ENCODE measurements at places on chromosomes 2 and 18.

GRCh38 chr18:69944436-69944835 is 3.2 kb downstream of the CD226 start:
- DNase-seq: no peak

DNA sequence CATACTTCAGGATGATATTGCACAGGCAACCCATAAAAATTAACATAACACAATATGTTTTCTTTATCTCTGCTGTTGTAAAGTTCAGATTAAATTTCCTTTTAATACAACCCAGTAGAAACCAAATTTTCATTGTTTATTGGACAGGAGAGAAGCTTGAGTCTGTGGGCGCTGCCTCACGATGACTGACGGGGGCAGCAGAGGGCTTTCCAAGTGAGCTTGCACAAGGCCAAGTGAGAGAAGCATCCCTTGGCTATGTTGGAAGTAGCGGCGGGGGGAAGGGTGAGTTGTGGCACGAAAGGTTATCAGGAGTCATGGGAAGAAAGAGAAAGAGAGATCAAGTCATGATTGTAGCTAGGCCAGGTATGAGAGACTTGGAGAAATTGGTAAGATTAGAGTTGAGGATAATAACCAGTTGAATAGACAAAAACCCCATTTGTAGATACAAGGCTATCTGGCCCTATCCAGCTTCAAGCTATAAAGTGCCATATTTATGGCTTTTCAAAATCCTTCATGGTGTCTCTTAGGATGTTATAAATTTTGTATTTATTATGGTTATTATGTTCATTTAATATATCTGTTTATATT is 413.7 kb upstream of the FAM98A start:
- DNase-seq: peak; percentile 66

- DNase-seq: no peak
These were observed 113.6 kb upstream of the NXPH2 start for GRCh38 chr2:138893746-138894145.

GRCh38 chr2:136207030-136207623 is 89.2 kb upstream of the CXCR4 start:
- DNase-seq: peak; percentile 38

- peak; percentile 86 for DNase-seq
These were observed at the start of gene RAB11FIP5 for GRCh38 chr2:73112913-73113854. Gene RAB11FIP5, minus strand, starts transcription at chr2:73112948. Its CDS starts 171 bp downstream, at chr2:73112777.

All from femur (tissue), 1 donor.